ENCODE measurements at places on chromosomes 6 and 20. TPM values are rescaled to one million over a fixed set of nuclear protein-coding genes. Genes with fewer than 3 reads are reported as not detected.

DNA sequence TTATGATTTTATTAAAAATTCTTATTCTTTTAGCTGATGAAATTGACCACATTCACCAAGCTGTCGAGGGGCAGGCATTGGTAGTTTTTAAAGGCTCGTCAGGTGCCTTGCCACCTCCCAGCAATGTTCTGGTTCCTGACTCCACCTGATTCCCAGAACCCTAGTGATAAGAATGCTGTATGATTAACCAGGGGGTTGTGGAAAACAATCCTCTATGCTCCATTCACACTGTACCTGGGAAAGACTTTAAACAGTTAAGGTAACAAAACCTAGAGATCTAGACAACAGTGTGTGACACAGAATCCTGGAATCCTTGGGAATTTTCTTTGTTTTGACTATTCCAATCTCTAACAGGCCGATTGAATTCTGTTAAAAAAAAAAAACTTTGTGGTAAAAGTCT, 165.7 kb upstream of the OLIG3 start:
- no peak for DNase-seq

- DNase-seq, result no peak
These were observed 55.8 kb upstream of the TAGAP start for GRCh38 chr6:159100395-159101182.

- DNase-seq, result no peak
These were observed 64.9 kb downstream of the CPNE5 start for GRCh38 chr6:36774331-36774730.

GRCh38 chr6:124960757-124961463, 1.3 kb upstream of the RNF217 start:
- no peak for DNase-seq

NR2E1 gene
- not detected for total RNA-seq

TMEM200A gene
- total RNA-seq, result 0.81 TPM

All from psoas muscle (tissue), 8 donors.